Transverse colon (tissue), 4 donors: ENCODE measurements at places on chromosomes 2 and 18. TPM values are rescaled to one million over a fixed set of nuclear protein-coding genes. Genes with fewer than 3 reads are reported as not detected.

The SNX17 gene
- 99.3 TPM for total RNA-seq

The ACTR3 gene
- 68.8 TPM for total RNA-seq

The GYPC gene
- 28.1 TPM for total RNA-seq

The MAP2 gene
- 2.0 TPM for total RNA-seq

The RAX gene
- total RNA-seq, result not detected

DNA sequence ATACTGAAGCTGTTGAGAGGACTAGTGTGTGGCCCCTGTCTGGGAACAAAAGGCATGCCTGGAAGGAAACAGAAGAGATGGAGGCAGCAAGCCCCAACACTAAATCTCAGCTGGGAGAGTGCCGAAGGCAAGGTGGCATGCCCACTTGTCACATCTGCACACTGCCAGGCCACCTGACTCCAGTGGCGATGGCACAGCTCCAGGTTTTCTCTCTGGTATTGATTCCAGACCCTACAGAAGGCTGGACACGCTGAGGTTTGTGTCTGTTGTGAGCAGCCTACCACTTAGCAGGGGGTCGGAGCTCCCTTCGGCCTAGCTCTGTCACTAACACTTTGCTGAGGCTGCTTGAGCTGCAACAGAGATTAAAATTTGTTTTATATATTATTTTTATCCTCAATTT lies 307.3 kb downstream of the TDRD15 start:
- no peak for DNase-seq

- no peak for DNase-seq
These were observed 165.2 kb upstream of the ALKAL2 start for GRCh38 chr2:453132-453531.

GRCh38 chr18:77067291-77068061 lies 65.1 kb downstream of the MBP start:
- peak; percentile 63 for DNase-seq

DNA sequence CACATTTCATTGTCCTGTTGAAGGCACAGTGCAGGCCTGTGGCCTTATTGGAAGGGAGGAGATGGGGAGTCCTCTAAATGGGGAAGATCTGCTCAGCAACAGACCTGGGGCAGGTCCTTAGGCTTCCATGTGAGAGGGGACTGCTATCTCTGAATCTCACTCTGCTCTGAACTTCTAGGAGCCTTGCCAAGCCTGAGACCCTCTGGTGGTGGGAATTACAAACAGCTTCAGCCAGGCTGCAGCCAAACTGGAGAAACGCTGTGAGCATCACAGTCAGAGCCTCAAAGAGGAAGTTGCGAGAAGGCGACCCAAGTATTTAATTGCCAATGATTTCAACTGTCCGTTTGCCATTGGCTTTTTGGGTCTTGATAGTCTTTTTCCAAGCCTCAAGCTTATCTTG lies 66.8 kb upstream of the MC2R start:
- no peak for DNase-seq

GRCh38 chr2:142189501-142189900 lies 58.7 kb upstream of the LRP1B start:
- DNase-seq, result no peak

DNA sequence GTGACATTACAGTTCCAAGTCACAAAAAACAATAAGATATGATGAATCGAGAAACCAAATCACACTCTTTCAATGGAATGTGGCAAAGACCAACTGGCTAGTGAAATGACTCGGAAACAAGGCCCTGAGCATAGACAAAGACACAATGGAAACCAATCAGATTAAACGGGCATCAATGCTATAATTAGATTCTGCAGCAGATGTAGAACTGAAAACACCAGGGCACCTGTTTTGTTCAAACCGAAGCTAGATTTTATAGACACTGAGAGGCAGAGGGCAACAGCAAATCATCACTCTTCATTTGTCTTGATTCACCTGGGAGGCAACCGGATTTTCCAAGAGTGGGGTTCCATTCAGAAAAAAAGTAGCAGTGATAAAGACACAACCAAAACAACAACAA lies 92.8 kb upstream of the BARD1 start:
- DNase-seq, result no peak

DNA sequence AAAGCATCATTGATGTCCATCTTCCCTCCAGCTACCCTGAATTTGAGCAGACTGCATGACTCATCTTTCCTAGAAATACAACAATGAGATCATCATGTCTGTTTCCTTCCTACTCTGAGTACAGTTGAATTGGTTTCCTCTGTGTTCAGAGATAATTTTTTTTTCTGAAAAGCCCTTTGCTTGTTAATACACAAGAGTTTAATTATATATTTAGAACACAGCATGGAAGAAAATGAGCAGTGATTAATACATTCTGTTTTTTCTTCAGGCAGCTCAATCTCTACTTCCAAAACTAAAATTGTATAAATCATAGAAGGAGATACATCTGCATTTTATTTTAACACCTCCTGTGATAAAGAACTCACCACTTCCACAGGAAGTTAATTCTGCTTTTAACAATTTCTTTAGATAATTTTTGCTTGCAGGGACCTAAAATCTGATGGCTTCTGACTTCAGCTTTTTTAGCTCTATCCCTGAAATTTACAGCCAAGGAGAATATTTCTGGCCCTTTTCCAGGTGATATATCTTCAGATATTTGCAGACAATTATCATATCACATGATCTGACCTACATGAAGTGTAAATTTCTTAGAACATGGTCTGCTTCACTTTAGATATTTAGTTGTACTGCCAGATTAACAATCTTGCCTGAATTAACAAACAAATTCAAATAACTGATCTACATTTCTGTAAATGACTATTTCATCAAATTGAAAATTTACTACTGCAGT lies 249.0 kb downstream of the TRIB2 start:
- DNase-seq, result no peak

DNA sequence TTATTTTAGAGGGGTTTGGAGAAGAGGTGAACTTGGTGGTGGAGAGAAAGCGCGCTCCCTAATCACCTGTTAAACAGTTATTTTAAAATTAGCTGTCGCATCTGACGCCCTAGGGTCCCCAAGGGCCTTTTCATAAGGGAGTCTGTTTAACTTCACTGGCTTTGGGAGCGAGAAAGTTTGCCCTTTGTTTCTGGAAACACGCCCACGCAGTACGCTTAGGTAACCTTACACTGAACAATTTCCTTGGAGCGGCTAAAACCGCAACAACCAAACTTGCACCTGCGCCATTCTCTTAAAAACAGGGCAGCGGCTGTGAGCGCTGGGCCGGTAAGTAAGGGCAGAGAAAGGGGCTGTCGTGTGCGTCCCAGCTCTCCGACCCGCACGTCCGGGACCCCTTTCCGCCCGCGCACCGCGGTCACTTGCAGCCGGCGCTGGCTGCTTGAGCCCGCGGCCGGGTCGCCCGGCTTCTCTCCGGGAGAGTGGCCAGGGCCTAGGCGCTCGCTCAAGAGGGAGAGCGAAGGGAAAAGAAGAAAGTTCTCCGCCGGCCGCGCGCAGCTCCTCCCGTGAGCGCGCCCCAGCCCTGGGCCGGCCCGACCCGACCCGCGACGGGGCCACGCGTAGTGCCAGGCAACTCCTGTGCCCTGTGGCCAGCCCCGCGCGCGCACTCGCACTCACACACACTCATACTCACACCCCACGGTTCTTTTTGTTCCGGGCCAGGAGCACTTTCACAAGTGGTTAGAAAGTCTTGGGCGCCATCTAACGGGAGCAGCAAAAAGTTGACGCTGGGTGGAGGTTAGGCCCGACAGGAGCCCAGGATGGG lies 19.2 kb downstream of the POU3F3 start:
- peak; percentile 70 for DNase-seq

GRCh38 chr18:36461551-36461987 lies 164.1 kb downstream of the FHOD3 start:
- DNase-seq, result no peak

DNA sequence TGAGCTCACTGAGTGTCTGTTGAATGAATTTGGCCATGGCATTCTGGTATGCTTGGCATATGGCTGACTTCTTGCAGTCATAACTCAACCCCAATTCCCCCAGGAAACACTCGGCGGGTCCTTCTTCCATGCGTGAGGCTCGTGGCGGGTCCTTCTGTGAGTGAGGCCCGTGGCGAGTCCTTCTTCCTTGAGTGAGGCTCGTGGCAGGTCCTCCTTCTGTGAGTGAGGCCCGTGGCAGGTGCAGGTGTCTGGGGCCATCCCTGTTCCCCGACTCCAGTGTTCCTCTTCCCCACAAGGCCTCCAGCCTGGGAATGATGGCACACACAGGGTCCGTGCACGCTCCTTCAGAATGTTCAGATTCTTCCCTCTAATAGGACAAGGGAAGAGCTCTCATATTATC lies 169.0 kb downstream of the EIPR1 start:
- DNase-seq, result no peak

DNA sequence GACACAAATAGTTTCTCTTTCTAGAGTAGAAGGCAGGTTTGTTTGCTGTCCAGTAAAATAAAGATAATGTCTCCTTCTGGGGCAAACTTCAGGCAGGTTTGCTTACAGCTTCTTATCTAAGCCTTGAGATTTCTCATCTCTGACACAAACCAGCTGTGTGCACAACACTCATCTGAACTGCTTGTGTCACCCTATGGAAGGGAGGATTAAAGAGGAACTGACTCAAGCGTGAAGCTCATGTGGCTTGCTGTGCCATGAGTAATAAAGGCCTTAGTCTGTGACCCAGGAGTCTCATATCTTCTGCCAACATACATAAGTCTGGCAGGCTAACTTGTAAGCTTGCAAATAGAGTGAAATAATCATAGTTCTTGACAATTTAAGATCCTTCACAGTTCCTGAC lies 24.2 kb upstream of the CPO start:
- no peak for DNase-seq

DNA sequence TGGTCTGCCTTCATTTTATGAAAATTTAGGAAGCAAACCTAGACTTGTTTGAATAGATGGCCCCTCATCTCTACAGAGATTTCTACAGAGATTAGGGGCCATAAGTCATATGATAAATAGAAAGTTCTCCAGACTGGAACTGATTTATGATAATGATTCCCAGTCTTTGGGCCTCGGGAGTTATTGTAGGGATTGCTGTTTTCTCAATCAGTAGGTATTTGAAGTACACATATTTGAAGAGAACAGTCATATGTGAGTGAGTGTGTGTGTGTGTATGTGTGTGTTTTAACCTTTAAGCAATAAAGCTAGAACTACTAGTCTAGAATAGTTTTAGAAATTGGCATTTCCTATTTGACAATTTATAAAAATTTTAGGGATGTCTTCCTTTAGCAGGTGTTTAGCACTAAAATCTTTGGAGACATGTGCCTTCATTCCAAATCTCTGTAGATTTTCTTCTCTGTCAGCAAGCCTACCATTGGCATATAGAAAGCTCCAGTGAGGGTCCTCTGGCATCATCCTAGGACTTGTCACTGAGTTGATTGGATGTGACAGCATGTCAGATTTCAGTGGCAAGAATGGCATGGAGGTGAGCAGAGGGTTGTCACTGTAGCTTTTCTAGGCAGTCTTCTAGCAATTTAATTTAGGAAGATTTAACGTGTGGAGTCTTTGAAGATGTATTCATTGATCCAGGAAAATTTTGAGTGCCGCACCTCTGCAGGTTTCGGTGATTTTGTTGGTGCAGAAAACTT lies 71.2 kb downstream of the MYO1B start:
- DNase-seq, result no peak

DNA sequence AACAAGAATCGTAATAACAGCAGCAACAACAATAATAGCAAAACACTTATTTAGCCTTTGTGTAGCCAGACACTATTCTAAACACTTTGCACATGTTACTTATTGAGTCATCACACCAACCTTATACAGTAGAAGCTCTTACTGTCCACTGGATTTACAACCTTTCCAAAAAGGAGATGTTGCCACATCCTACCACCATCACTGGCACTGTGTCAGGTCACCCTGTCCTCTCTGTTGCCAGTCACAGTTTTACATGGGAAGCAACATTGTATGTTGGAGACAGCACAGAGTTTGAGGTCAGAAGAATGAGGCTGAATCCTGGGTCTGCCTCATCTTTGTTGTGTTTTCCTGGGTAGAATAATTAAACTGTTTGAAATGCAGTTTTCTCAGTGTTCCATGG lies 201.4 kb upstream of the EPAS1 start:
- no peak for DNase-seq

- DNase-seq, result no peak
These were observed 324.9 kb upstream of the TCF4 start for GRCh38 chr18:55912919-55913318.
